ENCODE measurements at places on chromosomes 1 and 21. TPM values are rescaled to one million over a fixed set of nuclear protein-coding genes. Genes with fewer than 3 reads are reported as not detected.

DNA sequence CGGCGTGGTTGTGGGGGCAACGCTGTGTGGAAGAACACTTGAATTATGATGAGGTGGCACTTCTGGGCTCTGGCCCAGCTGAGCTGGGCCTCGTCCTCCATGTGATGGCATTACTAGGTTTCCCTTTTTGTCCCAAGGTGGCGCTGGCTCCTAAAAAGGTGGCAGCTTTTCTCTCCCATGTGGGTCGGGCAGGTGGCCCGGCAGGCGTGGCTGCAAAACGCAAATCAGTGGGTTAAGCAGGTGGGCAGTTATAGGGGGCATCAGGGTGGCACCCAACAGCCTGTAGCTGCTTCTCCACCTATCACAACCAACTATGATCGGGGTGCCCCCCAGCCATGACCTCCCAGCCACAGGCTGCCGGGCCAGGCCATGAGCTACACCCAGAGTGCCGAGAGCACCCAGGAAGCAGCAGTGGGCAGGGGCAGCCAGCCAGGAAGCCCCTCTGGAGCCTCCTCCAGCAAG, 59.6 kb downstream of the KCNAB2 start:
- no peak for DNase-seq

GRCh38 chr1:216528816-216529215, 105.6 kb upstream of the USH2A start:
- no peak for DNase-seq

DNA sequence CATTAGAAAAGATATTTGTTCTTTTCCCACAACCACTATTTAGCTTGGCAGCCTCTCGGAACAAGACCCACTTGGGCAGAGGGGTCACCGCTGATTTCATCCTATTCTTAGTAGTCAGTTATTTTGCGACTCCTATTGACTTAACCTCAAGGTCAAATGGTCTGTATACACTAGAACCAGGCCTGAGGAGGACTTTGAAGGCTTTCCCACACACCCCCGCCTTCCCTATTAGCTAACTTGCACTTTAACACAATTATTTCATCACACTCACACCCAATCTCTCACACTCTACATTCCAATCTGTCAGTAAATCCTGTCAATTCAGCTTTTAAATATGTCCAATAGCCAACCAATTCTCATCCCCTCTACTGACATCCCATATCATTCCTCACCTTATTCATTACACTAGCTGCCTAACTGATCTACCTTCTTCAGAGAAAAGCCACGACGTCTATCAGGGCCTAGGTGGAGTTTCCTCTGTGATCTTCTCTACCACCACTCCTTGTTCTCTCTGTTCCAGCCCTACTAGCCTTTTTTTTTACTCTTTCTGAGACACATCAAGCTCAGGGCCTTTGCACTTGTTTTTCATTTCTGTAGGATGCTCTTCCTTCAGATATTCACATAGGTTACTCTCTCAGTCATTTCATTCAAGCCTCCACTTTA, 1.0 kb upstream of the NIBAN1 start:
- no peak for DNase-seq

GRCh38 chr1:200184196-200184595, 156.7 kb downstream of the NR5A2 start:
- DNase-seq = no peak

DNA sequence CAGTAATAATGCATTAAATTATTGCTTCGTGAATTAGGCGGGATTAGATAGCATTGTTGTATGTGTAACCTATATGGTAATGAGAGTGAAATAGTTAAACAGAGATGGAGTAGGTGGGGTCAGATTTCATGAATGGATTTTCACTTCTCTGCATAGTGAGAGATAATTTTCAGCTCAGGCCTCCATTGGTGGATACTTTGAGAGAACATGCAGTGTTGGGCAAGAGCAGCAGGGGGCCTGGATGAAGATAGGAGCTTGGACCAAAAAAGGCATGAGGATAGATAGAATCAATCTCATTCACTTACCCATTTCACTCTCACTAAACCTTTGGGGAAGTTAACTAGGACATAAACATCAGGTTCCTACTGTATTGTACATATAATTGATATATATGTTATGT, 39.5 kb upstream of the C1orf87 start:
- no peak for DNase-seq

GRCh38 chr1:41404308-41404761, 43.1 kb downstream of the FOXO6 start:
- peak; percentile 88 for DNase-seq

- DNase-seq = peak; percentile 33
Measured at GRCh38 chr1:11516961-11517635, 38.1 kb downstream of the DISP3 start.

- DNase-seq = peak; percentile 76
Measured at GRCh38 chr1:207993477-207994445, 82.8 kb upstream of the CD34 start.

DNA sequence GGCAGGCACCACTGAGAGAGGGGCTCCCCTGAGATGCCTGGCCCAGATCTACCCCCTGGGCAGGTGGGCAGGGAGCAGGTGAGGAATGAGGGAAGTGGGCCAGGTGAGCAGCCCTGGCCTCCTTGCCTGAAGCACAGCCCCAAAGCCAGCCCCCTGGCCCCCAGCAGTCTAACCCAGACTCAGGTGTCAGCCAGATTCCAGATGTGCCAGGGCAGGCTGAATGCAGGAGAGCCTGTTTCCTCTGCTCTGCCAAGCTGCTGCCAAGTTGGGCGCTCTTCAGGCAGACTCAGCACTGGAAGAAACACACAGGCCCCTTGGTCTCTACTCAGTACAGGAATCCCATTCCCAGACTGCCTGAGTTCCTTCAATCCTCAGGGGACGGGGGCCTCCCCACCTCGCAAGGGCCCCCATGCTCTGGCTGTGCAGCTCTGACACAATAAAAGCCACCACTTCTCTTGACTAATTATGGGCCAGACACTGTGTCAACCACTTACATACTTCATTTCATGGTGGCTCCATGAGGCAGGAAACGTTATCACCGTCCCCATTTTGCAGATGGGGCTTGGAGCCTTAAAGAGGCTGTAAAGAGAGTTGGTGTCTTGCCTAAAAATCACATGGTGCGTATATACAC, 20.4 kb downstream of the ARHGEF19 start:
- DNase-seq = no peak

The SOX13 gene
- 94.4 TPM for total RNA-seq

The DCST1 gene
- not detected for total RNA-seq

The AKIRIN1 gene
- total RNA-seq = 318 TPM

The CFHR4 gene
- not detected for total RNA-seq

The FCAMR gene
- not detected for total RNA-seq

The CIART gene
- total RNA-seq = 5.3 TPM

The ZBTB18 gene
- 26.7 TPM for total RNA-seq

The GSTM1 gene
- not detected for total RNA-seq

Data from H7 (cell line).